NB4 (cell line): ENCODE measurements at places on chromosomes 11 and 22.
A peak's percentile ranks its signal among the peaks of the same experiment; 100 is the strongest.

DNA sequence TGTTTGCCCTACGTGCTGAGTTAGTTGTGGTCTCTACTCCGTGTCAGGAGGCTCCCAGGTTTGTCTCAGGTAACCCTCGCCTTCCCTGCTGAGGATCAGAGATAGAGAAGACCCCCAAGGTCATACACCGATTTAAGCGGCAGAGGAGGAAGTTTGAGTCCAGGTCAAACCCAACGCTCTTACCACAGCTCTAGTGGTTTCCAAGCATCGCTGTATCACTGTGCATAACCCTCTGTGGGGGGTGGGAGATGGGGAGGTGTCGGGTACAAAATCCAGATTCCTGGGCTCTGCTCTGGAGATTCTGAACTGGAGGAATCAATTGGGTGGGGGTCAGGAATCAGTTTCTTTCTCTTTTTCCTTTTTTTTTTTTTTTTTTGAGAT lies 627 bp downstream of the DNAJC4 start:
- peak; percentile 78 for DNase-seq

GRCh38 chr11:116642481-116642880 lies 130.3 kb downstream of the BUD13 start:
- DNase-seq = no peak

GRCh38 chr11:12529793-12530192 lies 144.4 kb upstream of the TEAD1 start:
- no peak for DNase-seq

- DNase-seq = no peak
Measured at GRCh38 chr11:46987183-46987582, 50.6 kb downstream of the CSTPP1 start.

GRCh38 chr11:65712633-65713076 lies 603 bp downstream of the KAT5 start:
- no peak for DNase-seq

- no peak for DNase-seq
Measured at GRCh38 chr11:64437426-64437825, 78.5 kb downstream of the RPS6KA4 start.

GRCh38 chr22:23269441-23270211 lies 89.3 kb downstream of the BCR start:
- no peak for DNase-seq

DNA sequence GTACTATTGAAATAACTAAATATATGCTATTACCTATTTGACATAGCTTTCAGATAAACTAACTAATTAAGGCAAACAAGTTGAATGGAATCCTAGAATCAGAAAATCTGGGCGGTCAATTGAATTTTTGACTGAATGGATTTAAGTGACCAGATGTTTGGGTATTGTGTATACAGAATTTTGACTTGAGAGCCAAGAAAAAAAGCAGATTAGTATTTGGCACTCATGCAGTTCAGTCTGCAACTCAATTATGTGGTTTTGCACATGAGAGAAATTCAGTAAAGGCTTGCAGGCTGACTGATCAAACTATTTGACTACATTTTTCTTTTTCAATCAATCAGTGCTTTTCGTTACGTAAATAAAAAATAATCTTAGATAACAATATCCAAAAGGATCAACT lies 254.8 kb downstream of the GUCY1A2 start:
- no peak for DNase-seq

- DNase-seq = peak; percentile 26
Measured at GRCh38 chr11:13277768-13278608, at the start of gene BMAL1. Gene BMAL1 (plus strand): TSS chr11:13277790. CDS start chr11:13354309, 76,519 bp downstream.

GRCh38 chr11:134244593-134244992 lies 8.6 kb downstream of the THYN1 start:
- DNase-seq = peak; percentile 46

GRCh38 chr11:125768336-125769046 lies 10.1 kb downstream of the PATE2 start:
- no peak for DNase-seq
